ENCODE measurements at places on chromosomes 1 and 21.

- no peak for DNase-seq
These were observed 942.6 kb downstream of the PLA2G4A start for GRCh38 chr1:187771396-187771795.

DNA sequence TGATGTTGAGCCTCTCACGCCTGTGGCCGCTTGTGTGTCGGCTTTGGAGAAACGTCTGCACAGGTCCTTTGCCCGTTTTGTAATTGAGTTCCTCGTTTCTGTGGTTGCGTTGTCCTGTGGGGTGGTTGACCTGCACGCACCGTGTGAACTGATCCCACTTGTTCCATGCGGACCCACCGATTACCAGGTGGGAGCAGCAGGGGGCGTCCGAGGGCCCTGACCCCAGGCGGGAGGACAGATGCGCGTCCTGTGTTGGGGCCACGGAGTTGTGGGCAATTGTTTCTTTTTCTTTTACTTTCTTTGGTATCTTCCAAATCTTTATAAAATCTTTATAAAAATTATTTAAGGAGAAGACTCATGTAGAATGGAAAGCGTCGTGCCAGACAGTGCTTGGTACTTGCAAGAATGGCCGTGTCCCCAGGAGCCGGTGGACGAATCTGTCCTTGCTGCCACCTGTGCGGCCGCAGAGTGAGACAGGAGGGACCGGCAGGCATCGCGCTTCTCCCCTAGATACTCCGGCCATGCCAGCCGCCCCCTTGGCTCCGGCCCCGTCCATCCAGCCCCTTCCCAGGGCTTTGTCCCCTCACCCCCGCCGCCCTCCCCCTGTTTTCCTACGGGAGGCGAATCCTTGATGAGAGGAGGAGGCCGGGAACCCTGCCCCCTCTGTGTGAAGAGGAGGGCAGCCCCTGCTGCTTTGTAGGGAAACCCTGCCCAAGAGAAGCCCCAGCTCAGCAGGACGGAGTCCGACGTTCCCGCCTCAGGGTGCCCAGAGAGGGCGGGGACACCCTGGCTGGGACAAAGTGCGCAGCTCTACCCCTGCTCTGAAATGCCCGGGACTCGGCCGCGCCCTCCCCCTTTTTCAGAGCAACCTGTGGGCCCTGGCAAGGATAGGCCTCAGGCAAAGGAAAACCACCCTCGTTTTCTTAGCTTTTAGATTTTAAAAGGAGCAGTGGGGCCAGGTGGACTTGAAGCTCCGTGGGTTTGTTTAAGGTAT is 41.7 kb downstream of the PRKCZ start:
- DNase-seq, result peak; percentile 14

GRCh38 chr1:201769966-201770365 is 59.0 kb upstream of the IPO9 start:
- no peak for DNase-seq

GRCh38 chr1:22704440-22705067 is 6.1 kb upstream of the EPHB2 start:
- DNase-seq, result peak; percentile 52

DNA sequence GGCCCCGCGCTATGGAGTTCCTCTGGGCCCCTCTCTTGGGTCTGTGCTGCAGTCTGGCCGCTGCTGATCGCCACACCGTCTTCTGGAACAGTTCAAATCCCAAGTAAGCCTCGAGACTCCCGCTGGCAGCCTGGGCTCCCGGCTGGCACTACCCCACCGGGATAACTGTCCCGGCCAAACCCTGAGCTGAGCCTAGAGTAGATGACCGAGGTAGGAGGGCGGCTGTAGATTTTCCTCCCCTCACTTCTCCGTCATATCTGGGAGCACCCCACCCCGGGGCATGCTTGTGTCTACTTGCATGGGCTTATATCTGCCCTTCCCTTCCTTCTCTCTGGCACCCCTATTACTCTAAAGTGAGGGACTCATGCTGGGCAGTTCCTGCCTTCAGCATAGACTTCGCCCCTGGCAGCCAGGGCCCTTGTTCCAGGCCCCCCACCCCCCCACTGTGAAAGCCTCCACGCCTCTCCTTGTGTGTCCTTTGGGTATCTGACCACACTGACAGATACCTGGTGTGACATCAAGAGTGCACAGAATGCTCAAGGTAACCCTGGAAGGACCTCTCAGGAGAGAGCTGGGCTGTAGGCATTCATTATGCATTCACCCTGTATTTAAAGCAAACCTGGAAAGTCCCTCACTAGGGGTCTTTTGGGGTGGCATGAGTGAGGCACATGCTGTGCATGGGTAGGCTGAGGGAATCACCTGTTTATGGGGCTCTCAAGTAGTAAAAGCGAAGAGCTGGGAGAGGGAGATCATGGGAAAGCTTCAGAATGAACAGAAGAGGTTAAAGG is 485 bp downstream of the EFNA1 start:
- no peak for DNase-seq

DNA sequence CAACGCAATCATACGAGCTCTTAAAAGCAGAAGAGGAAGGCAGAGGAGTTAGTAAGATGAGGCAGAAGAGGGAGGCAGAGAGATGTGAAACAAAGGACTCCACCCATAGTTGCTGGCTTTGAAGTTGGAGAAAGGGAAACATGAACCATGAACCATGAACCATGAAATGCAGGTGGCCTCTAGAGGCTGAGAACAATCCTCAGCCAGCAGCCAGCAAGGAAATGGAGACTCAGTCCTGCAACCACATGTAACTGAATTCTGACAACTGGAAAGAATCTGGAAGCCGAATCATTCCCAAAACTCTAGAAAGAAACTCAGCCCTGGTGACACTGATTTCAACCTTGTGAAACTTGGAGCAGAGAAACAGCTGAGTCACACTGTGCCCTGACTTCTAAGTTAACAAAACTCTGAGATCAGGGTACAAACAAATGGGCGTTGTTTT is 10.1 kb downstream of the DIPK1A start:
- DNase-seq, result no peak

GRCh38 chr1:184191181-184191621 is 139.7 kb downstream of the TSEN15 start:
- no peak for DNase-seq

DNA sequence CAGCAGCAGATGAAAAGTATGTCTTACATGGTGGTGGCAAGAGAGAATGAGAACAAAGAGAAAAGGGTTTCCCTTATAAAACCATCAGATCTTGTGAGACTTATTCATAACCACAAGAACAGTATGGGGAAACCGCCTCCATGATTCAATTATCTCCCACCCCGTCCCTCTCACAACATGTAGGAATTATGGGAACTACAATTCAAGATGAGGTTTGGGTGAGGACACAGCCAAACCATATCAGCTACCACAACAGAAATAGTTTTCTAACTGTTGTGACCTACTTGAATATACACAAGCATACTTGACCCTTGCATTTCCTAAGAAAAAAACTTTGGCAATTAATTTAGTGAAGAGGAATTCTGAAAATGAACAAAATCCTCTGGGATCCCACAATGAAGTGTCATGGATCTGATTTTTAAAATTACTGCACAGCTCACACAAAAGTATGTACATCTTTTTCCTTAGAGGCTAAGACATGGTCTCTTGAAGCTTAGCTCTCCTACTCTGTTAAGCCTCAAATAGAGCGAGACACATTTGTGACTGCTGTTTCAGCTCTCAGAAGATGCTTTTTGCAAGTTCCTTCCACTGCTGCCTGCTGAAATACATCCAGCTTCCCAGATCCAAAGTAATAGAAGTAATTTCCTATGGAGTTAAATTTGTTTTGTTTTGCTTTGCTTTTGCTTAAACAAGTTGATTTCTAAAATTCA is 265.8 kb downstream of the DPYD start:
- no peak for DNase-seq

DNA sequence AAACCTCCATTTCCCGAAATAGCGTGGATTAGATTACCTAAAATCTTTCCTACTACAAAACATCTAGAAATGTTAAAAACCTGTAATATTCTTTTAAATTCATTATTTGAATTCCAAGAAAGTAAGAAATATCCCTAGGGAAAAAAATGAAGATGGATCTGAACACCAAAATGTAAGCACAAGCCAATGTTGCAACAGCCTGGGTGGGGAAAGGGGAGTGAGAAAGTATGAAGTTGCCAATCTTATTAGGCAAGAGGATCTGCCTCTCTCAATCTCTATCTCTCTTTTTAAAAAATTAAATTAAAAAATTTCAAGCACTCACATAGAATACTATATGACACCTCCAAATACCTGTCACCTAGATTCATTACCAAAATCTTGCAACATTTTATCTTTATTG is 74.9 kb upstream of the IRF2BP2 start:
- no peak for DNase-seq

- DNase-seq, result no peak
These were observed 50.0 kb downstream of the C1orf198 start for GRCh38 chr1:230818367-230818766.

GRCh38 chr1:51516649-51517158 is 2.4 kb downstream of the EPS15 start:
- DNase-seq, result no peak

DNA sequence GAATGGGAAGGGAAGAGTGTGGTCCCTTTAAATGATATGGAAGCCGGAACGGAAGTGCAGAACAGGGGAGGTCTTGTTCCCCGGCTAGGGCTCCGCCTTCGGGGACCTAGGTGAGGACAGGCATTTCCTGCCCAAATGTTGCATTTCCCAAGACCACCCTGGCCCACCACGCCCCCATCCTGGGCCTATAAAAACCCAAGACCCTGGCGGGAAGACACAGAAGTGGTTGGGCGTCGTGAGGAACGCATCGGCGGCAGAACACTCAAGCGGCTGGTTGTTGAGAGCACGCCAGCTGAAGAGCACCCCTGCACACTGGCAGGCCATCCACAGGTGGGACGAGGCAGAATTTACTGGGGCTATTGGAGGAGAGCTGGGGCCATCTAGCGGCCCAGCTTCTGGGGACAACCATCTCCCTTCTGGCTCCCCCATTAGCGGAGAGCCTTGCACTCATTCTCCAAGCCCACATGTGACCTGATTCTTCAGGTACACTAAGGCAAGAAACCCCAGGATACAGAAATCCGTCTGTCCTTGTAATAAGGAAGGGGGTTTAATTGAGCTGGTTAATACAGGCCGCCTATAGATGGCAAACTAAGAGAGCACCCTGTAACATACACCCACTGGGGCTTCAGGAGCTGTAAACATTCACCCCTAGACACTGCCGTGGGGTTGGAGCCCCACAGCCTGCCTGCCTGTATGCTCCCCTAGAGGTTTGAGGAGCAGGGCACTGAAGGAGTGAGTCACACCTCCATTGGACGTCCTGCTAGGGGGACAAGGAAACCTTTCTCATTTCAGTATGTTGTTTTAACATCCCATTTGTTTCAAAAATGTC is 1327.9 kb downstream of the BRINP3 start:
- no peak for DNase-seq

GRCh38 chr1:17633654-17634053 is 94.2 kb downstream of the ARHGEF10L start:
- DNase-seq, result no peak

DNA sequence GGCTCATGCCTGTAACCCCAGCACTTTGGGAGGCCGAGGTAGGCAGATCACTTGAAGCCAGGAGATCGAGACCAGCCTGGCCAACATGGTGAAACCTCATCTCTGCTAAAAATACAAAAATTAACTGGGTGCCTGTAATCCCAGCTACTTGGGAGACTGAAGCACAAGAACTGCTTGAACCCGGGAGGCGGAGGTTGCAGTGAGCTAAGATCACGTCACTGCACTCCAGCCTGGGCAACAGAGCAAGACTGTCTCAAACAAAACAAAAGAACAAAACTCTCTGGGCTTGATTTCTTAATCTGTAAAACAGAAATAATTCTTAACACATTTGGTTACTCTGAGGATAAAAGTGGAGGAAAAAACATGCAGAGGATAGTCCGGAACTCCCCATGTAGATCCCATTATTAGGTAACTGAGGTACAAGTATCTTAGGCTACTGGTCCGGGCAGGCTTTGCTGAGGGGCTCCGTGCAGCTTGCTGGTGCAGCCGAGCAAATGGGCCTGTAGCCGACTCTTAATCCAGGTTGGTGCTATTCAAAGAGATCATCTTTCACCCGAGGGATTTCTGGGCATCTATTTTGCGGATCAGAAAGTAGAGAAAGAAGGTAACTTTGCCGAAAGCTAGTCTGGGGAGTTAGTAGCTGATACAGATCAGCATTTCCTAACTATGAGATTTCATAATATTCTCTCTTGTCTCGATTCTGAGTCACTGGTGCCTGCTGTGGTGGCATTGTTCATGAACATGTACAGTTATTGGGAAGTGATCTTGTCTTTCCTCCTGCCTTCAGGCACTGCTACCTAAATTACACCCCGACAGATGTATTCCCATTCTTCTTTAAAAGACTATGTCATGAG is 56.8 kb downstream of the NFIA start:
- DNase-seq, result no peak

DNA sequence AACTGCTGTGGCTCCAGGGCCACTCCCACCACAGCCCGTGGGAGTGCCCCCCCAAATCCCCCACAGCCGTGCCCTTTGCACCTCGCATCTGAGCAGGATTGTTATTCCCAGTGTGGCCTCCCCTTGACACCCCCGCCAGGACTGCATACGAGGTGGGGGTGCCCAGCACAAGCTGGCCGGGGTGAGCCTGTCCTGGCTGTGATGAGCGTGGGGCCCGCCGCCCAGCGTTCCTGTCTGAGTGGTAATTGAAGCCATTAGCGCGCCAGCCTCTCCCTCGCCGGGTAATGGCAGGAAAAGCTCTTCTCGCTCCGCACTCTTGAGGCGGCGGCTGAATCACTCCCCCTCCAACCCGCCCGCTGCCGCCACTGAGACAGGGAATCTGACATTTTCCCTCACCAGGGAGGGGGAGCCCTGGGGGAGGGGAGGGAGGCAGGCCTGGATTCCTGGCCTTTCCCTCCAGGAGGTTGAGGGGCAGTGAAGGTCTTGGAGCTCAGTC is 27.7 kb downstream of the PTPRF start:
- no peak for DNase-seq

DNA sequence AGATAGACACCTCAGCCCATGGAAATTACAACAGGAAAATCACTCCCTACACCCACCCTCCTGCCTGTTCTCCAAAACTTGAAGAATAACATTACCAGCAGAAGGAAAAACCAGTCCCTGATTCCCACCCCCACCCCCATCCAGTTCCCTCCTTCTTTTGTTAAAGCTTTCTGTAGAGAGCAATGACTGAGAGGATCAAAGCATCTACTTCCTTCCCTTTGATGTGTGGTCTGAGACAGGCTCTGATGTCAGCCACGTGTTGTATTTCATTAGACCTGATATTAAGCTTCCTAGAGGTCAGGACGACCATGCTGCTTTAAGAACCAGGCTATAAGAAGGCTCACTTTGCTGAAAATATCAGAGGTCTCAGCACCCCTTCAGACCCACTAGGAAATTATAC is 73.9 kb upstream of the HAO2 start:
- DNase-seq, result no peak

DNA sequence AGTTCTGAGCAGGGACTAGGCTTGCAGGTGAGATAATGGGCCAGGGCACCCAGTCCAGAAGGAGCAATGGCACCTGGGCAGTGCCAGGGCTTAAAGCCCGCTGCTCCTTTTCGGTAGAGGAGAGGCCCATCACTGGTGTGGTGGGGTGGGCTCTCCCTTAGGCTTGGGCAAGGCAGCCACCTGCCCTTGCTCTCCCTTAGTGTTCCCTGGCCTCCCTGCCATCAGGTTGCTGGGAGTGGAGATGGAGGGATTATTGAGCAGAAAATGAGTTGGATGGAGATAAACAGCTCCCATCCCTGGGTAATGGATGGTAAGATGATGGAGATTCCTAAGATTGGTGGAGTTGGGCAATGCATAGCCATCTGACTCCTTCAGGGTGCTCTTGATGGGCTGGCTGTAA is 7.9 kb downstream of the MYOG start:
- no peak for DNase-seq

GRCh38 chr1:114503916-114504422 is 7.0 kb downstream of the TRIM33 start:
- no peak for DNase-seq
